ENCODE measurements at places on chromosomes 7 and 10. TPM values are rescaled to one million over a fixed set of nuclear protein-coding genes. Genes with fewer than 3 reads are reported as not detected.
A peak's percentile ranks its signal among the peaks of the same experiment; 100 is the strongest.

- no peak for DNase-seq
These were observed 77.0 kb upstream of the GNA12 start for GRCh38 chr7:2920956-2921652.

DNA sequence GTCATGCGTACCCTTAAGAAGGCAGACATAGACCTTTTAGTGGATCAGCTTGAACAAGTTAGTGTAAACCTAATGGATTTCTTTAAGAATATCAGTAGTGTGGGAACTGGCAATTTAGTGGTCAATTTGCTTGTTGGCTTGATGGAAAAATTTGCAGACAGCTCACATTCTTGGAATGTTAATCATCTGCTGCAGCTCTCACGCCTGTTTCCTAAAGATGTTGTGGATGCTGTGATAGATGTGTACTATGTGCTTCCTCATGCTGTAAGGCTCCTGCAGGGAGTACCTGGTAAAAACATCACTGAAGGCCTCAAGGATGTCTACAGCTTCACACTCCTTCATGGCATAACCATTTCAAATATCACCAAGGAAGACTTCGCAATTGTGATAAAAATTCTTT lies 103.4 kb downstream of the ABCA13 start:
- DNase-seq, result no peak

DNA sequence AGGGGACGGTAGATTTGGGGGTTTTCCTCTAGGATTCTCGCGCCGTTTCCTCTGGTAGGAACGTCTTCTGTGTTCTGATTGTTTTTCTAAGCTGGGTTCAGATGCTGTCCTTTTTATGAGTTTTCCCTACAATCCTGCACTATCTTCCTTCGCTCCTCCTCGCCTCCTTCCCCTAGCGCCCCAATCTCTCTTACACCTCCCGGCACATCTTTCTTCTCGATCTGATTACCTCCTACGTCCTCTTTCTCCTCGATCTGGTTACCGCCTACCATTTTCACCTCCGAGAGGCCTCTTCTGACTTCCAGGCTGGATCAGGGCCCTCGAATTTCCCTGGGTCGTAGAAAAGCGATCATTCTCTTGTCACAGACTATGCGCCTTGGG lies 413 bp downstream of the BUD31 start:
- no peak for DNase-seq

DNA sequence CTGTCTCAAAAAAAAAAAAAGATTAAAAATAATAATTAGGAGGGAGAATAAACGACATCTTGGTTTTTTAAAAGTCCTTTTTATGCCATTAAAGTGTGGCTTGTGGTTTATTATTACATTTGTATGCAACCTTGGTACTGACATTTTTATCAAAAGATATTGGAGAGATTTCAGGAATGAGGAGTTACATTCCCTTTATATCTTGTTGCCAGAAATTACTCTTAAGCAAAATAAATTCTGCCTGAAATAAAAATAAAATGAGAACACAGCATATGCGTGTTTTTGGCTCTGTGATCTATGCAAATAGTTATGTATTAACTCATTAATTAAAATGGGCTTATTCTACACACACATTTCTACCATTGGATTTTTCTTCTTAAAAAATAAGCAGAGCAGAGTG lies 202.4 kb downstream of the BICC1 start:
- DNase-seq, result no peak

DNA sequence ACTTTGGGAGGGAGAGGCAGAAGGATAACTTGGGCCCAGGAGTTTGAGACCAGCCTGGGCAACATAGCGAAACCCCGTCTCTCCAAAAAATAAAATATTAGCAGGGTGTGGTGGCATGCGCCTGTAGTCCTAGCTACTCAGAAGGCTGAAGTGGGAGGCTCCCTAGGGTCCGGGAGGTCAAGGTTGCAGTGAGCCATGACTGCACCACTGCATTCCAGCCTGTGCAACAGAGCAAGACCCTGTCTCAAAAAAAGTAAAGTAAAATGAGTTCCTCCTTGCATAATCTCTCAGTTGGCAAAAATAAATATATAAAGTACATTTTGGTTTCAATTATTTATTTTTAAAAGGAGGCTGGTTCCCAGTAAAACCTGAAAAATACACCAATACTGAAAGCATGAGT lies 11.8 kb downstream of the NANOS1 start:
- no peak for DNase-seq

GRCh38 chr7:41039386-41039953 lies 663.4 kb downstream of the INHBA start:
- no peak for DNase-seq

- DNase-seq, result no peak
These were observed 7.6 kb upstream of the SLC18A3 start for GRCh38 chr10:49602380-49603023.

GRCh38 chr10:86287110-86287793 lies 79.3 kb downstream of the GRID1 start:
- DNase-seq, result no peak

GRCh38 chr7:131011976-131012375 lies 278.0 kb upstream of the KLF14 start:
- peak; percentile 70 for DNase-seq

DNA sequence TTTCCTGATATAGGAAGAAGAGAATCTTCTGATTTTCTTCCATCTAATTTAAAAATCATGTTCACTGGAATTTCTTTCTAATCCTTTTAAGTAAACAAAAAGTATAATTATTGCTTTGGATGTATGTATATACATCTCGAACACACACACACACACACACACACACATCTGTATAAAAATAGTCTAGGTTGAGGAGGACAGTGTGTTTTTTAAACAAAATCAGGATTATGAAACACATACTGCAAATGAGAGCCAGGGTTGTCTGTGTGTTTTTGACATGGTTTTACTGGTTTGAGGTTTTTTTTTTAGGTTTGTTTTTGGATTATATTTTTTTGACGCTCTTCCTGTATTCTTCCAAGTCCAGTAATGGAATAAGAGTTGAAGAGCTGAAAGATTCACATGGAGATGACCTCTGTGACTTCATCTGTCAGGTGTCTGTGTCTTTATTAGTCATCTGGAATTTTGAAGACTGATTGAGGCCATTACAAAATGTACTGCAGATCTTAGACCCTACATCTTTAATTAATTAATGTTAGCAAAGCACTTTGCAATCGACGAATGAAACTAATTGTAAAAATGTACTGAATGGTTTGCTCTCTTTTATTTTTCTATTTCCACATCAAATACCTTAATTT lies 237.1 kb downstream of the SUGCT start:
- no peak for DNase-seq

LRRC18 gene
- total RNA-seq, result not detected

GRID1 gene
- 0.64 TPM for total RNA-seq

SLC26A3 gene
- total RNA-seq, result not detected

PNLIPRP3 gene
- 13.6 TPM for total RNA-seq

EBLN1 gene
- total RNA-seq, result 0.26 TPM

Measured in SK-MEL-5 (cell line).